ENCODE measurements at places on chromosomes 13 and 19.

DNA sequence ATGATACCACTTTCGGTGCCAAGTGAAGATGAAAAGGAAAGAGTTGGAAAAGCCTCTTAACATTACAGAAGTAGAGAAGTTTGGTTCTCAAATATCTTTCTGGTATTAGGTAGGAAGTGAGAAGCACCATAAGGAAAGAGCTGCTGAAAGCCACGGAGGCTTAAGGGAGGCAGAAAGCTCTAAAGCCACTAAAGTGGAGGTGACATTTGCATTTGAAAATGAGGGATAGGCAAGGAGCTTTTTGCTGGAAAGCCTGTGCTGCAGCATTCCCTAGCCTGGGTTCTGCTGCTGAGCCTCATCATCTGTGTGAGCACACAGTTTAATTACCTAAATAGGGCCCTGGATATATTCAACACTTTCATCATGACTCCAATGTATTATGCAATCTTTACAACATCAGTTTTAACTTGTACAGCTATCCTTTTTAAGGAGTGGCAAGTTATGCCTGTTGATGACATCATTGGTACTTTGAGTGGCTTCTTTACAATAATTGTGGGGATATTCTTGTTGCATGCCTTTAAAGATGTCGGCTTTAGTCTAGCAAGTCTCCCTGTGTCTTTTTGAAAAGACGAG, 315.4 kb downstream of the RBM26 start:
- DNase-seq = no peak

DNA sequence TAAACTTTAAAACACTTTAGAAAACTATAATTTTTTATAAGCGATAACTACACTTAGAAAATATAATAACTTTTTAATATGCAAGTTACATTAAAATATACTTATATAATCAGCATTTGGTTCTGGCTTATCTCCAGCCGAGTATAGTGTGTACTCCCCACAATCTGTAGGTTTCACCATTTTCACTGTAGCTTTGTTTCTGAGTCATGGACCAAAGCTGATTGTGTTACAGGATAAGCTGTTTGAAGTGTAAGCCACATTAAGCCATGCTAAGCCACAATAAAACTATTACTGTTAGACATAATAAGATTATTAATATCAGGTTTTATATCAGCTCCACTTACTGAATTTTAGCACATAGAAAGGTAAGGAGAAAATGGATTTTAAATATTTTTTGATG, 43.8 kb downstream of the CCDC122 start:
- no peak for DNase-seq

- DNase-seq = no peak
Observed at GRCh38 chr19:47794526-47794925, 9.8 kb downstream of the TPRX1 start.

DNA sequence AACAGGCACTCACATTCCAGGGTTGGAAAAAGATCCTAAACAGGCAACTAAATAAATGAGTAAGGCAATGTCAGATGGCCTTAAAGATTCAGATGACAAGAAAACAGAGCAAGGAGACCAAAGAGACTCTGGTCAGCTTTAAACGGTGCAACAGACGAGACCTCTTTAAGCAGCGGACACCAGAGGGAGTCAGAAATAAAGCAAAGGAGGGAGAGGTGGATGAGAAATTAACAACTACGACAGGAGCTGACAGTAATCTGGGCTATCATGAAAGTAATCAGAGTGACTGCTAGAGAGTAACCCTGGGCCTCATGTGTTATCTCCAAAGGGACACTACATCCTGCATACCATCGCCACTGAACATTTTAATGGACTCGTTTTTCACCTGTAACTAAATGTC, 1.1 kb downstream of the ZNF550 start:
- no peak for DNase-seq

DNA sequence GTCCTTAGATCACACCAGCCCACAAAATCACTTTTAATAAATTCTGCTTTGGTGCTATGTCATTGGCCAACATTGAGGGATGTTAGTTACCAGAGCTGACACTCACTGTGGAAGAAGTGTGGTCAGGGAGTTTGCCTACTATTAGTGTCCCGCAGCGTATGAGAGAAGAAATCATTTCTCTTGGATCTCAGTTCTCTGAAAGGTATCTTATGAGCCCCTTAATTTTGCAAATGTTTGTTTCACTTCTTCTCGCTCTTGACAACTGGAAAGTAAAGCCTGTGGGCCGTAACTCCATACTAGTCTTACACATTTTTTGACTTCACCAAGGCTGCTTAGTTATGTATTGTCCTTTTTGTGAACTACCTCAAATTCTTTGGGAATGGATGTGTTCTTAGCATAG, 80.9 kb downstream of the FLT1 start:
- DNase-seq = no peak

- DNase-seq = no peak
Observed at GRCh38 chr13:80215368-80215767, 125.6 kb downstream of the SPRY2 start.

GRCh38 chr19:37593996-37594303, 642 bp downstream of the ZNF571 start:
- no peak for DNase-seq

DNA sequence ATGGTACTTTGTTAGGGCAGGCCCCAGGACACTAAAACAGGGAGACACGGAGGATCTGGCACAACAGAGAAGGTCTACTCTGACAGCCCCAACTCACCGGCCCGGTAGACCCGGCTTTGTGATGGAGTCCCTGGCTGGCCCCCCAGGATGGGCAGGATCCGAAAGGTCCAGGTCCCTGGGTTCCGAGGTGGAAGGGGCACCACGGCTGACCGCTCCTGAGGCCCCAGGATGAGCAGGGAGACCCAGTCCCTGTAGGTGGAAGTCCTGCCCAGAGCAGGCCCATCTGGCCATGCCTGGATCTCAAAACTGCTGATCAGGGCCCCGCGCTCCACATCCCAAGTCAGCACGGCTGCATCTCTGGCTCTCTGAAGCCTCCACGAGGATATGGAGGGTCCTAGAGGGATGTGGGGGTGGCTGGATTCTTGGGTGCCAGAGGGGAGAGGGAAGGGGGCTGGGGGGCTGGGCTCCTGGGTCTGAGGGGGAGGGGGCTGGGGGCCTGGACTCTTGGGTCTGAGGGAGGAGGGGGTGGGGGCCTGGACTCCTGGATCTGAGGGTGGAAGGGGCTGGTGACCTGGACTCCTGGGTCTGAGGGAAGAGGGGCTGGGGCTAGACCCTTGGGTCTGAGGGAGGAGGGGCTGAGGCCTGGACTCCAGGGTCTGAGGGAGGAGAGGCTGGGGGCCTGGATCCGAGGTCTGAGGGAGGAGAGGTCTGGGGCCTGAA, 4.6 kb downstream of the VSIG10L start:
- no peak for DNase-seq

DNA sequence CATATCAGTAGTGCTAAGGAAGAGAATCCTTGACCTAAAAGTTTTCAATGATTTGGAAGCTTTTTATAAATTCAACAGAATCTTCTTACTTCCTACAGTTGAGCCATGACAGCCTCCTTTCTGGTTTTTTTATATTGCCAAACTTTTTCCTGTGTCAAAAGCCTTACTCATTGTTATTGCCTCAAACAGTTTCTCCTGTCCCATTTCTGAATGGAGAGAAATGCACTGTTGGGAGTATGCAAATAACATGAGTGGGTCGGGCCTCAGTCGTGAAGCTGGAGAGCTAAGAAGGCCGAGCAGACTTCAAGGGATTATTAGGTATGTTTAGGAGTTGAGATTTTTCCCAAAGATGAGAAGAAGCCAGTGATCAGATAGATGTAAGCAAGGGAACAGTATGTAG, 766.4 kb upstream of the KLHL1 start:
- DNase-seq = no peak

GRCh38 chr13:113171250-113172125, 13.0 kb downstream of the PROZ start:
- DNase-seq = no peak

DNA sequence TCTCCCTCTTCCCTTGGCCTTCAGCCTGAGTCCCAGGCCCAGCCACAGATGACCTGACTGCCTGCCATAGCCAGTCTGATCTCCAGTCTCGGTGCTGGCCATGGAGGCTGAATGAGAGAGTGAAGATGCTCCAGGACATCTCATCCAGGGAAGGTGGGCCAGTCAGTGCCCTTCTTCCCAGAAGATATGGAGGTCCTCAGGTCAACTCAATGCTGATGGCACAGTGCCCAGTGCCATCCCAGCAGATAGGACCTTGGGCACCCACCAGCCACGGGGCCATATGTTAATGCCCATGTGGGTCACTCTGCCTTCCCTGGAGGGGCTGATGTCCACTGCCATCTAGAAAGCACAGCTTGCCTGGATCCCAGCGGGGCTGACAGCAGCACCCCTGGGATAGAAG, 7.2 kb downstream of the VSTM2B start:
- DNase-seq = no peak

- no peak for DNase-seq
Observed at GRCh38 chr19:48681127-48681470, 8.3 kb upstream of the NTN5 start.

Data from CD4-positive, alpha-beta T cell treated with Interleukin-21 for 1 hour (primary cell).